ENCODE measurements at places on chromosomes 7 and 10. TPM values are rescaled to one million over a fixed set of nuclear protein-coding genes. Genes with fewer than 3 reads are reported as not detected.

Gene MSRB2
- total RNA-seq: 15.5 TPM

Gene CCDC7
- 0.72 TPM for total RNA-seq

Gene ZNF485
- total RNA-seq: 1.5 TPM

Gene PGAM2
- not detected for total RNA-seq

Gene TAS2R4
- total RNA-seq: 0.11 TPM
